Fibroblast of upper back skin (primary cell): ENCODE measurements at places on chromosomes 13 and 19.

DNA sequence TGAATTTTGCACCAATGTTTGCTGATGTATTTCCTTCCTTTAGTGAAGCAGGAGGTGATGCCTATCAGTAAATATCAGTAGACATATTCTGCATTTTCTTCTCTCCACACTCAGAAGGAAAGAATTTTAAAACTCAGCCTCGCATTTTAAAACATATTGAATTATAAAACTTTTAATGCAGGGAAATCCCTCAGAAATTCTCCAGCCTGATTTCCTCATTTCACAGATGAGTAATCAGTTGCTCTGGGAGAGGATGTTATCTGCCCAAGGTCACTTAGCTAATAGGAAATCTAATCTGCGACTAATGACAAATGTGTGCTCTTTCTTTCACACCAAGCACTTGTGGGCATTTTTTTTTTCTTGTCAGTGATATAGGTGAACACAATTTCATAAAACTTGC is 320.6 kb downstream of the ITGBL1 start:
- DNase-seq = no peak

- DNase-seq = no peak
Observed at GRCh38 chr13:22232186-22232585, 561.3 kb downstream of the FGF9 start.

DNA sequence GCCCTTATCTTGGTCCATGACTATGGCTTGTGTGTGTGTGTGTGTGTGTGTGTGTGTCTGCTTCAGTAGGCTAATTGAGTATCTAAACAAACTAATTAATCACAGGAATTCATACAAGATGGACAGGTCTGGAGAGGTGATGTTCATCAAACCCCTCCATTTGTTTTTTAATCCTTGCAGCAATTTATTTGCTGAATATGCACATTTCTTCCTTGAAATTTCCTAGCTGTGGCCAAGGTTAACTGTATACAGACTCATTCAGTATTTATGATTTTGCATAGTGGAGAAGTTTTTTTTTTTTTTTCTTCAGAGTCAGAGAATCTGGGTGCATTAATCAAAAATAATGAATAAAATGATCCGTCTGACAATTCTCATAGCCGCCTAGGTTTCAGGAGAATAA is 74.7 kb upstream of the TSHZ3 start:
- no peak for DNase-seq

DNA sequence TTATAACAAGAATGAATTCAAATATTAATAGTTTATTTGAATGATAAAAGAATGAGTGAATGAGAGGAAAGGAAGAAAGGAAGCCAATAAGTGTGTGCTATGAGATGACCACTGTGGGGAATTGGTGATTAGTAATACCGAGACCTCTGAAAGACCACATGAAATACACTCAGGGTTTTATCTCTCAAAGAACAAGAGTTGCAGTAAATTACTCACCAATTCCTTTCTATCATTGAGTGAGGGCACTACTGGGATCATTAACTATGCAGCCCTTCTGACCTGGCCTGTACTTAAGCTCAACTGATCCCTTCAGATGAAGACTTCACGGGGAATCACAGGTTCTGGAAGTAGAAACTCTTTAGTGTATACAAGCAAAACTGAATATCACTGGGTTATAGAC is 1636.1 kb downstream of the SLITRK5 start:
- no peak for DNase-seq

DNA sequence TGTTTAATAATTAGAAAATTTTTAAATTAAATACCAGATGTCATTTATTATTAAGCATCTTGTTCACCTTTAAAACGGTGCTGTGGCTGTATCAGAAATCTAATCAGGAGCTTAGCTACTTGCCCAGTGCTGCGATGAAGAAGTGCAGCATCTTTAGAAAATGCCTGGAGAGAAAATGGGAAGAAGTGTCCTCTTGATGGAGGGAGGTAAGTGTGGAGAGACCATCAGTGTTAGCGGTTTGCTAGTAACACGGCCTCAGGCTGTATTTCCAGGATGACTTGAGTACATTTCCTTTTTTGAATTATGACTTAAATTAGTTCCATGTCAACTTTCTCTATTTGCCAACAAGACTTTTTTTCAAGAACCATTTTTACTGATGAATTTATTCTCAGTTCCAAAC is 74.1 kb downstream of the SHISA2 start:
- no peak for DNase-seq

DNA sequence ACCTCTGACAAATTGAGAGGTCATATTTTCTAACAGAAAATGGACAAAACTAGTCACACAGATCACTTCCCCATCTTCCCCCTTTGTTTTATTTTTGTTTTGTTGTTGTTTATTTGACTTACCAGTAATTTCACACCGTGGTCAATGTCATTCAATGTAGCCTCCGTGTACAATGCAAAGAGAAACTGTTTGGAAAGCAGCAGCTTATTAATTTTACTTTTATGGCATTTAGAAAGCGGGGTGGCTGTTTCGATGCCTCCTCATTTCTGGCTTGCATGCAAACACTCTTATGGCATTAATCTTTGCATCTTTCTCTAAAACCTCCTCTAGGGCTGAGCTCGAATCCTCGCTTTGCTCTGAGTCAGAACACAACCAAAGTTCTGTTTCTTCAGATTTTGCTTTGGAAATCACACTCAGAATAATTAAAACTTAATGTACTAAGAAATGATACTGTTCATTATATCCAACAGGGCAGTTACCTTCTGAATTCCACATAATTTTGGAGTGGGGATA is 77.0 kb downstream of the ZNF536 start:
- peak; percentile 24 for DNase-seq

DNA sequence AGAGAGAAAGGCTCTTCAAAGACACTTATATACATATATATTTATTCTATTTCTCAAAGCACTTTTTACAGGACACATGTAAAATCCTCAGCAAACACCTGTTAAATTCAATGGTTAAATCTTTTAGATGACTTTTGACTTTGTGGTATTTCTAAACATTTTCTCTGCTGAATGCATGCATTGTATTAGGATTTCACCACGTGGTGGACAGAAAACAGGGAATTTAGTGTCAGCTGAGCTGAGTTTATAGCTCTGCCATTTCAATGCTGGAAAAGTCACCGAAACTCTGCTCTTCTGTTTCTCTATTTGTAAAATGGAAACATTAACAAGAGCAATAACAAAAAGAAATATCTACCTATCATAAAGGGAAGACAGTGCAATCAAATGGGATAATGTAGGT is 375.6 kb downstream of the ENOX1 start:
- no peak for DNase-seq

GRCh38 chr13:41552031-41552430 is 94.7 kb downstream of the RGCC start:
- no peak for DNase-seq

- peak; percentile 53 for DNase-seq
Observed at GRCh38 chr19:51687791-51688670, 5.1 kb upstream of the SPACA6 start.

- no peak for DNase-seq
Observed at GRCh38 chr19:3687774-3688706, 12.2 kb downstream of the PIP5K1C start.

DNA sequence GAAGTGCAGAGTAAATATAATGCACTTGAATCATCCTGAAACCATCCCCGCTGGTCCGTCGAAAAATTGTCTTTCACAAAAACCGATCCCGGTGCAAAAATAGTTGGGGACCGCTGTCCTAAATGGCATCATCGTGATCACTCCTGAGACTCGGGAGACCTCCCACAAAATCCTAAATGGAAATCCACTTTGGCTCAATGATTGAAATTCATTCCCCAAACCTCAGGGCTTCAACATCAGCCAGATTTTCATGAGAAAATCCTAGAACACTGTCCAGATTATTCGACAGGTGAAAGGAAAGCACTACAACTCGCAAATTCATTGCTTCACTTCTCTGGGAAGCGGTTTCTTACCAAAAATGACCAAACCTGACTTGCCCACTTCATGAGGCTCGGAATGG is 335.3 kb upstream of the ZNF507 start:
- no peak for DNase-seq

DNA sequence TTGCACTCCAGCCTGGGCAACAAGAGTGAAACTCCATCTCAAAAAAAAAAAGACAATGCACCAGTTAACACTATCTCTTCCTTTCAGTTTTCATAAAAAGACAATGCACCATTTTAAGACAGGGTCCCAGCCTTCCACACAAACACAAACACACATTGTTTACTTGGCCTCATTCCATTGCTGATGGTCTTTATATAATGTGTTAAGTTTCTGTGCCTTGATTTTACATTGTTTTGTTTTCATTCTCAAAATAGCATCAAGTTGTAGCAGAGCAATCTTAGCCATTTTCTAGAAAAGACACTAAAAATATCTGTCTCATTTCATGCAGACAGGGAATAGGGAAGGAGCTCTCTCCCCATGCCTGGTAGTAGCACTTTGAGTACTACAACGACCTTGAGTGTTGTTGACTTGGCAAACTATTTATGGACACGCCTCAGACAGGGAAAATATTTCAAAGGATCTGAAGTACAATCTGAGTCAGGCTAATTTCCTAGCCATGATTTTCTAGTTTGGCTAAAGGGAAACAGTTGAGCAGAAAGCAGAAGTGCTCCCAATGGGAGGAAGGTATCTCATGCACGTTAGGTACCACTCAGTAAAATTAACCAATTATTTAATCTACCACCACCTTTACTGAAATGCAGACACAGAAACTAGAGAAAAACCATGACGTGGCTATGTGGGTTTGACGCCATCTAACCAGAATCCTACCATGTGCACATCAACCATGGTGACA is 120.6 kb downstream of the ABCC4 start:
- no peak for DNase-seq

DNA sequence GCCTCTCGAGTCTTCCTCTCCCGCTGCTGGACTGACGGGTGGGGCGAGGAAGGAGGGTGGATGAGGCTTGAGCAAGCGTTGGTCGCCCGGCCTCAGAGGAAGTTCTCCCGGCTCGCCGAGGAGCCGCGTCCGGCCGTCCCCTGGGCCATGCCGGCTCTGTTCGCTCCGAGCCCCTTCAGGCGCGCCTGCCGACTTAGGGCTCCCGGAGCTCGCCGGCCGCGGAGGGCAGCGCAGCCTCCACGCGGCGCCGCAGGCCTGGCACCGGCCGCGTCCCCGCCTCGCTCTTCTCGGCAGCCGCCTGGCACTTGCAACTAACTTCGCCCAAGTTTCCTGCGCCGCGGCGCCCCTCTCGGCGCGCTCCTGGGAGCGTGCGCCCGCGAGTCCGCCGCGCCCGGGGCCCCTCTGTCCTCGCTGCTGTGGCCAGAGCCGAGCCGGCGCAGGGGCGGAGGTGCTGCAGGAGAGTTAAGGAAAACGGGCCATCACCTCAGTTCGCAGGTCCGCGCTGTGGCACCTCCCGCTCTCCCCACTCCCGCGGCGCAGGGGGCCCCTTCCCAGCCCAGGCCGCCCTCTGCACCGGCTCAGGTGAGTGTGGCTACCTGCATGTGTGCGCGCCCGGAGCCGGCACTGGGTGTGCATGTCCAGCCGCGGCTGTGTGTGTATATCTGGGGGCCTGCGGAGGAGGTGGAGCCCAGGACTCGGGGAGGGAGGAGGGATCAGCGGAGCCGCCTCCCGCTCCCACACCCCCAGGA is 641 bp upstream of the SOX21 start:
- DNase-seq = peak; percentile 34
